ENCODE measurements at places on chromosomes 1 and 21. TPM values are rescaled to one million over a fixed set of nuclear protein-coding genes. Genes with fewer than 3 reads are reported as not detected.

The CLDN19 gene
- not detected for total RNA-seq

The SHC1 gene
- 165 TPM for total RNA-seq

The NCF2 gene
- 0.10 TPM for total RNA-seq

The RAB42 gene
- 1.2 TPM for total RNA-seq

The TMEM200B gene
- total RNA-seq = 0.10 TPM

The NBPF12 gene
- 5.1 TPM for total RNA-seq

The TMEM61 gene
- total RNA-seq = not detected

The LCE3E gene
- total RNA-seq = not detected

The FABP3 gene
- 601 TPM for total RNA-seq

The UBIAD1 gene
- 15.6 TPM for total RNA-seq

The CA6 gene
- not detected for total RNA-seq

The FMO5 gene
- total RNA-seq = 2.6 TPM
